ENCODE measurements at places on chromosomes 2 and 18. TPM values are rescaled to one million over a fixed set of nuclear protein-coding genes. Genes with fewer than 3 reads are reported as not detected.

DNA sequence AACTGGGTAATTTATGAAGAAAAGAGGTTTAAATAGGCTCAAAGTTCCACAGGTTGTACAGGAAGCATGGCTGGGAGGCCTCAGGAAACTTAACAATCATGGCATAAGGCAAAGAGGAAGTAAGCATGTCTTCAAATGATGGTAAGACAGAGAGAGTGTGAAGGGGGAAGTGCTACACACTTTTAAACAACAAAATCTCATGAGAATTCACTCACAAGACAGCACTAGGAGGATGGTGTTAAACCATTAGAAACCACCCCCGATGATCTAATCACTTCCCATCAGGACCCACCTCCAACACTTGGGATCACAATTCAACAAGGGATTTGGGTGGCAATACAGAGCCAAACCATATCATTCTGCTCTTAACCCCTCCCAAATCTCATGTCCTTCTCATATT, 34.9 kb downstream of the CFAP210 start:
- DNase-seq = no peak
- no peak overlapping the region for H3K27ac ChIP-seq
- no peaks in the 10 kb centered on the region for H3K4me1 ChIP-seq
- H3K27me3 ChIP-seq = peaks cover 2% of the 10 kb centered on the region
- no peaks in the 10 kb centered on the region for H3K36me3 ChIP-seq

SCN9A gene
- 15.2 TPM for total RNA-seq

DNA sequence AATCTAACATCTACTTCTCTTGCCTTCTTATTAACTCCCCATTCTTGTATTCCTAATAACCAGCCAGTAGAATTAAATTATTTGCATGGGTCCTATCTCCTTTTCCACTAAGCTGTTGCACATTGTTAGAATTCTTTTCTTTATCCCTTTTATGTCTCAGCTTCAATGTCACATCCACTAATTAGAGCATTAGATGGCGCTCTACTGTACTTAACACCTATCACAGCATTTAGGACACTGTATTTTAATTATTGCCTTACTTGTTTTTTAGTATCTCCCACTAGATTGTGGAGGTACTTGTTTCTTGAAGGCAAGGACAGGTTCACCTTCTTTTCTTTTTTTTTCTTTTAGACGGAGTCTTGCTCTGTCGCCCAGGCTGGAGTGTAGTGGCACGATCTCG, 3.8 kb downstream of the LIPT1 start:
- H3K4me1 ChIP-seq = peaks cover 15% of the 10 kb centered on the region
- peaks cover 2% of the 10 kb centered on the region for H3K36me3 ChIP-seq
- no peak overlapping the region for H3K27ac ChIP-seq
- no peak overlapping the region for H3K4me3 ChIP-seq
- H3K27me3 ChIP-seq = no peaks in the 10 kb centered on the region

HRH4 gene
- total RNA-seq = 0.15 TPM

DNA sequence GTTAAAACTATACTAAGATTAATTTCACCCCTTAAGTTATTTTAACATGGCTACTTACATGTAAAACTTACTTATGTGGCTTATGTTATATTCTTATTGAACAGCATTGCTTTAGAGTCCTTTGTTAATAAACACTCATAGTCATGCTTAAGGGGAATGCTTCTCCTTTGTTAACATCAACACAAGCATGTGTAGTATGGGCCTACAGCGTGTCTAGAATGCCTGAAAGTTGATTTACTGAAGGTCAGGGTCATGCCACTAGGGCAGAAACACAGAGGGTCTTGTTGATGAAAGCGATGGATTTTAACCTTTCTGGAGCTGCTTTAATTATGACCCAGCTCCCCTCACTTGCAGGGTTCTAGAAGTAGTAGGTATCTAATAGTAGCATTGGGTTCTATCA, 159.8 kb upstream of the DLX2 start:
- no peaks in the 10 kb centered on the region for H3K27me3 ChIP-seq
- H3K4me3 ChIP-seq = no peak overlapping the region
- H3K4me1 ChIP-seq = no peaks in the 10 kb centered on the region
- H3K27ac ChIP-seq = no peak overlapping the region
- no peak for DNase-seq
- H3K36me3 ChIP-seq = no peaks in the 10 kb centered on the region

DNA sequence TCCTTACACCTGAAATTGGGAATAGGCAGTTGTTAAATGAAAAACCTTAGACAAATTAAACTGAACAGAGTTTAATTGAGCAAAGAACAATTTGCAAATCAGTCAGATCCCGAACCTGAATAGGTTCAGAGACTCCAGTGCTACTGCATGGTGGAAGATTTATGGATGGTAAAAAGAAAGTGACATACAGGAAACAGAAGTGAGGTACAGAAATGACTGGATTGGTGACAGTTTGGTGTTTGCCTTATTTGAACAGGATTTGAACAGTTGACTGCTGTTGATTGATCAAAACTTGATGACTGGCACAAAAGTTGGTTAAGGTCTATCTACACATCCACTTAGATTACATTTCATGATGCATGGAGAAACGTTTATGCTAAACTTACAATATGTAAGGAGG, 248.8 kb downstream of the HNMT start:
- DNase-seq = no peak
- H3K27ac ChIP-seq = no peak overlapping the region
- no peaks in the 10 kb centered on the region for H3K4me1 ChIP-seq
- H3K27me3 ChIP-seq = no peaks in the 10 kb centered on the region

GRCh38 chr2:127155947-127156346, 49.0 kb upstream of the BIN1 start:
- H3K27ac ChIP-seq = no peak overlapping the region
- no peaks in the 10 kb centered on the region for H3K27me3 ChIP-seq
- H3K36me3 ChIP-seq = no peaks in the 10 kb centered on the region

SERPINB12 gene
- total RNA-seq = not detected

- no peaks in the 10 kb centered on the region for H3K27me3 ChIP-seq
- H3K4me3 ChIP-seq = no peak overlapping the region
- H3K27ac ChIP-seq = no peak overlapping the region
Measured at GRCh38 chr2:568639-569235, 108.5 kb downstream of the TMEM18 start.
